ENCODE measurements at places on chromosomes 12 and 14.

GRCh38 chr14:58118097-58118815 lies 33.8 kb downstream of the ARMH4 start:
- DNase-seq: no peak

DNA sequence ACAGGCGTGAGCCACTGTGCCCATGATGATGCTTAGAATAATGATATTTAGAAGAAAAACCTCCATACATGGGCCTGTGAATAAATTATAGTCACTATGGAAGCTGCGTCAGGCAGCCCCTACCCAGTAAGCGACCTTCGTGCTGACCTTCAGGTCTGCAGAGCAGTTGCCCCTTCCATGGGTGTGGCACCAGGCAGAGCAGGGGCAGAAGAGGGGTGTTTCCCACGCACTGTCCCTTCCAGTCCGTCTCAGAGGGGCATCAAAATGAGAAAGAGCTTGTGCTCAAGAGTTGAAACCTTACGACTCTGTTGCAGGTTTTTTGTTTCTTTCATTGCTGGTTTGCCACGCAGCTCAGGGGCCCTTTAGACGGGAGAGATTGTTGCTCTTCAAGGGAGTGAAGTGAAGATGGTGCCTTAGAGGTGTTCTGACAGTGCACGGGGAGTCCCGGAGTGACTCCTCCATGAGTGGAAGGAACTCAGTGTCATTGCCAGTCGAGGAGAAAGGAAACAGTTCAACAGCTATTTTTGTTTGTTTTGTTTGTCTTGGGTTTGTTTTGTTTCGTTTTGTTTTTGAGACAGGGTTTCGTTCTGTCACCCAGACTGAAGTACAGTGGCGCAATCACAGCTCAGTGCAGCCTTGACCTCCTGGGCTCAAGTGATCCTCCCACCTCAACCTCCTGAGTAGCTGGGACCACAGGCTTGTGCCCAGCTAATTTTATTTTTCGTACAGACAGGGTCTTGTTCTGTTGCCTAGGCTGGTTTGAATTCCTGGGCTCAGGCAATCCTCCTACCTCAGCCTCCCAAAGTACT lies 13.9 kb downstream of the CKB start:
- DNase-seq: no peak

DNA sequence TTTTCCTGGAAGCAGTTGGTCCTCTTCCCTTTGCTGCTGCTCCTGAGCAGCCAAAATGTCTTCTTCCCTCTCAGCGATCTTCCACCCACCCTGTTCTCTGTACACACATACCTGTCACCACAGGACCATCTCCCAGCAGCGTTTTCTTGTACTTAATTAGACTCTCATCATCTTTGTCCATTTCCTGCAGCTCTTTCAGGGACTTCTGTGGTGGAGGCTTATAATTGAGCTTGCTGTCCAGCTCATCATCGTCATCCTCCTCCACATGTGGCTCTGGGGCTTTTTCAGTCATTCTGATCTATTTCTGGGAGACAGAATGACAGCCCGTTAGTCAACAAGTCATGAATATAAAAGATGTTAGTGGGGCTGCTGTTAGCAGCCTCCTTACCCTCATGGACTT lies 11.0 kb downstream of the ARHGDIB start:
- no peak for DNase-seq

- DNase-seq: no peak
Observed at GRCh38 chr12:131063413-131063812, 109.7 kb downstream of the ADGRD1 start.

- DNase-seq: no peak
Observed at GRCh38 chr14:77266336-77266735, 4.7 kb downstream of the NGB start.

- DNase-seq: no peak
Observed at GRCh38 chr12:96335270-96335669, 65.0 kb downstream of the CDK17 start.

- DNase-seq: no peak
Observed at GRCh38 chr14:102754370-102755262, 22.6 kb upstream of the TRAF3 start.

GRCh38 chr12:52523824-52524223 lies 3.6 kb upstream of the KRT5 start:
- DNase-seq: no peak

GRCh38 chr12:108666401-108666881 lies 32.7 kb upstream of the SELPLG start:
- no peak for DNase-seq

DNA sequence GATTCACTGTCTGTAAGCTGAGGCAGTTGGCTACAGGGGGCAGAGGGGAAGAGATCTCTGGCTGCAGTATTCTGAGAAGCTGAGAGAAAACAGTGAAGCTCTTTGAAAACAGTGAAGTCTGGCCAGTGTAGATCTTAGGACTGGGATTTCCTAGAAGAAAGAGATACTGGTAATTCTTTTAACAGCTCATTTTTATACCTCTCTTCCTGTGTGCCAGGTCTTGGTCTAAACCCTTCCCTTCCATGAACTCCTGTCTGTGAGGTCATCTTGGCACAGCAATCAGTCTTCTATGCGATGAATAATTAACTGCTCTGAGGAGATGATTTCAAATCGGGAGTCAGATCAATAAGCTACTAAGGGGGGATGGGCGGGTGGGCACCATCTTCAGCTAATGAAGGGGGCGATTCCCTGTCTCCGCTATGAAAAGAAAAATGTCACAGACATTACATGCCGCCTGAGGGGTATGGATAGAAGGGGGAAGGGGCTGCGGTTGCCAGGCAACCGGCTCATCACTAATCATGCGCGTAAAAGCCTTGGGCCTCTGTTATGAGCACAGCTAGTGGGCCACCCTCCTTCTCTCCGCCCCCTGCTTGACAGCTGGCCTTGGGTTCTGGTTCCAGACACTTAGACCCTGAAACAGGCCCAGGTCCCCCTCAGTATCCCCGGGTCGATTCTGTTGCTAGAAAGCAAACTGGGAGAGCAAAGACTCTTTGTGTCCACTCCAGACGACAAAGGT lies 75.3 kb upstream of the CEP83 start:
- no peak for DNase-seq

DNA sequence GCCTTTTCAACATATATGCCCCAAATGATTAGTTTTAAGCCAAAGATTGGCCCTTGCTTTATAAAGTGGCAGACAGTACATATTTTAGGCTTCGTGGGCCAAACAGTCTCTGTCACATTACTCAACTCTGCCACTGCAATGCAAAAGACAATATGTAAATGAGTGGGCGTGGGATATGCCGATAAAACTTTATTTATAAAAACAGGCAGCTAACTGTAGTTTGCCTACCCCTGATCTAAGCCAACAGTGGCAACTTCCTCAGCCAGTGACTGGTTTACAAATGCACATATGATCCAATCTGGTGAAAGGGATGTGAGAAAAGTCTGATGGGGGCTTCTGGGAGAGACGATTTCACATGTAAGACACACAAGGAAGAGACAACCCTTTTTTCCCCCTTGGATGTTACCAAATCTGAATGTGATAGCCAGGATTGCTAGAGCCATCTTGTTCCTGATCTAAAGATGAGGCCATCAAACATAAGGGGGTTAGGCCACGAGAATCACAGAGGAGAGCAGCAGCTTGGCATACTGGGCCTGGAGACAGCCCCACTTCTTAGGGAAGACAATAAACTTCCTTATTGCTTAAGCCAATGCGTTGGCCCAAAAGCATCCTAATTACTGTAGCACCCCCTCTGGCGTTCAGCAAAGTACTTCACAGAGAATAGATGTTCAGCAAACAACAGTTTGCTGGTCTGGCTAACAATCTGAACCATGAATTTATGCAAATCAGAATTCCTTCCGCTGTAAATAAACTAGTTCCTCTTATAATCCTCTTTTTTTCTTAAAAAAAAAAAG lies 75.2 kb upstream of the TMCC3 start:
- peak; percentile 6 for DNase-seq

GRCh38 chr12:125065021-125065918 lies at the start of gene AACS:
Gene AACS, plus strand, starts transcription at chr12:125065435. Its CDS starts 150 bp downstream, at chr12:125065585.
- DNase-seq: no peak

GRCh38 chr12:52636592-52637258 lies 15.3 kb downstream of the KRT2 start:
- no peak for DNase-seq

- DNase-seq: no peak
Observed at GRCh38 chr12:94186278-94187241, 38.2 kb downstream of the PLXNC1 start.

DNA sequence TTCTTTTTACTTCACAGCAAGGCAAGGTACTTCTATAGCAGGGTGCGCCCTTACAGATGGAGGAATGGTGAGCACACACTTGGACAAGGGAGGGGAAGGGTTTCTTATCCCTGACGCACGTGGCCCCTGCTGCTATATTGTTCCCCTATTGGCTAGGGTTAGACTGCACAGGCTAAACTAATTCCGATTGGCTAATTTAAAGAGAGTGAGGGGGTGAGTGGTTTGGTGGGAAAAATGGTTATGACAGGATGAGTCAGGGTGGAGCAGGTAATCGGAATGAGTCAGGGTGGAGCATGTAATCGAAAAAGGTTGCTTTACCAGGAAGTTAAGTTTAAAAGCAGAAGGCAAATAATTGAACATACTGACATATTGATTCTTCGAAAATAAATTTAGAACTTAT lies 23.7 kb upstream of the RAB21 start:
- no peak for DNase-seq

- DNase-seq: no peak
Observed at GRCh38 chr12:110585231-110585799, 2.2 kb upstream of the PPTC7 start.

- no peak for DNase-seq
Observed at GRCh38 chr14:77139540-77140358, 1.8 kb downstream of the ZDHHC22 start.

DNA sequence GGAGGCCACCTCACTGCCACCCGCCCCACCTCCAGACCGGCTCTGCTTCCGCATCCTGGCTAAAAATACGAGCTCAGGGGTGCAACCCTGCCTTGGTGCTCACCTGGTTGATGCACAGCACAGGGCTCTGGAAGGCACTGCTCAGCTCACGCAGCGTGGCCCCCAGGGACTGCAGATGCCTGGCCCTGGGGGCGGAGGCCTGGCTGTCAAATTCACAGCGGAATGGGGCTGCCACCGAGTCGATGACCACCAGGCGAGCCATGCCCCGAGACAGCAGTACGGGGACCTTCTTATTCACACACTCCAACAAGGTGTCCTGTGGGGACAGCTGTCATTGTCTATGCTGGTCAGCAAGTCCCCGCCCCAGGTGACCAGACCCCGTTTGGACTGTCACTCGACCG lies 16.0 kb downstream of the XRCC3 start:
- DNase-seq: no peak

DNA sequence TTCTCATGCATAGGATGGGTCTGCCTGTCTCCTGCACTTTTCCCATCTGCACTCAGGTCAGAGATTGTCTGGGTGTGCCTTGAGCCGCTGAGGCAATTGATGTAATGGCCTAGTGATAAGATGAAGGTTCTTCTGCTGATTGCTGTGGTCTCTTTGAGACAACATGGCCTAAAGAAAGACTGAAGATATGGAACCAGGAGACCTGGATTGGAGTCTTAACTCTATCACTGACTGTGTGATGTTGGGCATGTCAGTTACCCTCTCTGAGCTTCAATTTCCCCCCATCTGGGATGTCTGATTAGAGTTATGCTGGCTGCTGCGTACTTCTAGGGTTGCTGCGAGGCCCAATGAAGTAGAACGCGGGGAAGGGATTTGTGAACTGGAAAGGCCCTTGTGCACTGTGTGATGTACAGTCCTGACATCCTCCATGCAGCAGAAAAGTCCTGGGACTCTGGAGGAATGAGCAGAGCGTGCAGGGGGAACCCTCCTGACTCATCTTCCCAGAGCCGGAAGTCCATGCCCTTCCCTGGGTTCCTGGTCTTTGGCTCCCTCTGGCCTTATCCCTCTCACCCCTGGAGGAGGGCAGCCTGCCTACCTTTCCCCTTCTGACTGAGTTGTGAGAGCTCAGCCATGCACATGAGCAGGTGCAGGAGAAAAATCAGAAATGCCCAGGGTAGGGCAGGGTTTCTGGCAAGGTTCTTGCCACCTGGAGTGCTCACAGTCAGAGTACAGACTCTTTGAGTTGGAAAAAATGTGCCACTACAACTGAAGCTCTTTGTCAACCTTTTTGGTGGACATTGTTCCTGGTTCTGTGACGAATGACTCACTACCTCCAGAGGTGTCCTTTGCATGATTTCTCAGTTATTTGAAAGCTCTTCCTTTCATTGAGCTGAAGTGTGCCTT lies 21.1 kb downstream of the PLEKHD1 start:
- DNase-seq: no peak

DNA sequence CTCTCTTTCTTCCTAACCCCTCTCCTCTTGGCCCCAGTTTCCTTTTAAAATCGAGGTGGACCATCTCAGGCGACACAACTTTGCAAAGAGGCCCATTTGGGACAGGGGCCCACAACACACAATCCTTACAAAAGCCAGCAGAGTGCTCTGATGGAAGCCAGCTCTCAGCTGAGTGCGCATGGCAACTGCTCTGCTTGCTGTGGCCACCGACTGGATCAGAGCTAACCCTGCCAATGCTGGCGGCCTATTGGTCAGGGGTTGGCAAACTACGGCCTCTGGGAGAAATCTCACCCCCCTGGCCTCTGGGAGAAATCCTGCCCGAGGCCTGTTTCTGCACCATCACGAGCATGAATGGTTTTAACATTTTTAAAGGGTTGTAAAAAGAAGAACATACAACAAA lies 55.0 kb downstream of the AMN start:
- DNase-seq: no peak

DNA sequence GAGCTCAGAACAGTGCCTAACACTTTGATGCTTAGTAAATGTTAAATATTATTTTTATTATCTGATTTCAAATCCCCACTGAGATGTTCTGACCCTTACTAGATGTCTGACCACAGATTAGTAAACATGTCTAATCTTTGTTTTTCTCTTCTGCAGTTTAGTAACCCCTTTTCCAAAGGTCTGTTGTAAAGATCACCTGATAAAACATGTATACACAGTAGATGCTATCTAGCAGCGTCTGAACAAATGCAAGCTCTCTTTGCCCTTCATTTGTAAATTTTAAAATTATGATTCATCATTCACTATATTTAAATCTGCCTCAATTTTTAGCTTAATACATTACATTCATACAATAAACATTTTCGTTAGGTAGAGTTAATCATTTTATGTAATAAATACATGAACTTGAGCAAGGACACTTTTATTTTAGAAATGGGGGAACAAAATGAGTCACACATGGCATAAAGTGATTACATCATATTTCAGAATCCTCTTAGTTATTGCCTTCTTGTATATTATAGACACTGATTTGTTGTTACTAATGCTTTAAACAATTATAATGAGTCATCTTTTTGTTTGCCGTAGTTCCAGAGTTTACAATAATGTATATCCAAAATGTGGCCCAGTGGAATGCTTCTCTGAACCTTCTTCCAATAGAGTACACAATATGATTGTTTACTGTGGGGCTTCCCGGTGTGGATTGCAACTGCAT lies 1.7 kb upstream of the OR4K5 start:
- DNase-seq: no peak

- peak; percentile 56 for DNase-seq
Observed at GRCh38 chr14:91284146-91284790, 39.8 kb upstream of the GPR68 start.

DNA sequence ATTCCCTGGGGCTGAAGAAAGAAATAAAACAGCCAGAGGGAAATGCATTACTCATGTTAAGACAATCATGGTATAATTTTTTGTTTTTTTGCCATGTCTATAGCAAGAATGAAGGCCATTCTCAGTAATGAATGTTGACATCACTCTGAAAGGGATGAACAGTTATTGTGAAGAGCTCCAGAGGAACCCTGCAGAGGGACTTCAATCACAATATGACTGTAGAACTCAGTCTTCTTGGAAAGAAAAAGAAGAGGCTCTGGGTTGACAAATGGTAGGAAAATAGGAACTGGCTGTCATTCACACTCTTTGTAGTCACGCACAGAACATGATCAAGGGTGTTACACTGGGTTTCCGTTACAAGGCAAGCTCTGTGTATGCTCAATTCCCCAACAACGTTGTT lies 73.8 kb upstream of the DACT1 start:
- DNase-seq: no peak

GRCh38 chr12:65663648-65664047 lies 160.6 kb upstream of the HMGA2 start:
- DNase-seq: no peak

All from HFF-Myc (cell line).